Astrocyte (in vitro differentiated cells and primary cell): ENCODE measurements at places on chromosomes 7 and 10. TPM values are rescaled to one million over a fixed set of nuclear protein-coding genes. Genes with fewer than 3 reads are reported as not detected.

Gene SNX8
- total RNA-seq, result 20.9 and 28.9 TPM in 2 replicates

Gene MAGI2
- 5.4 and 5.8 TPM in 2 replicates for total RNA-seq

Gene MEOX2
- total RNA-seq, result not detected in 2 replicates

Gene MMD2
- total RNA-seq, result not detected in 2 replicates

Gene PCDH15
- not detected in 2 replicates for total RNA-seq

- DNase-seq, result no peak
These were observed 168.9 kb downstream of the CDK14 start for GRCh38 chr7:90764848-90765570.

GRCh38 chr7:154919344-154920225 lies 83.3 kb downstream of the PAXIP1 start:
- DNase-seq, result no peak

DNA sequence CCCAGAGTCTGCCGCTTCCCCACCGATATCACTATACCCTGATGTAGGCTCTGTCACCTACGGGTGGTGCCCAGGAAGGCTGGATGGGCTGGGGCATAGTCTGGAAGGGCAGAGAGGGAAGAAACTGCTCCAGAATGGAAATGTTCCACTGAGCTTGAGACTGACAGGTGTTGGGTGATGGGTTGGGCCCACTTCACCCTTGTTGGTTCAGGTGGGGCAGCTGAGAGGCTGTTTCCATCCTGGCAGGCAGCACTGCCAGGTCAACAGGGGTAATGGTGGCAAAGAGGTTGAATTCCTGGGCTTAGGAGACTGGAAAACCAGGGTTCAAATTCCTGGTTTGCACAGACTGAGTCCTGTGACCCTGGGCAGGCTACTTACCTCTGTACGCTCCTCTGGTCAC lies 28.5 kb upstream of the FRAT2 start:
- DNase-seq, result no peak

GRCh38 chr10:49688261-49688846 lies 8.9 kb downstream of the C10orf53 start:
- no peak for DNase-seq

- DNase-seq, result no peak
These were observed 20.9 kb upstream of the CYP3A43 start for GRCh38 chr7:99806839-99807478.

DNA sequence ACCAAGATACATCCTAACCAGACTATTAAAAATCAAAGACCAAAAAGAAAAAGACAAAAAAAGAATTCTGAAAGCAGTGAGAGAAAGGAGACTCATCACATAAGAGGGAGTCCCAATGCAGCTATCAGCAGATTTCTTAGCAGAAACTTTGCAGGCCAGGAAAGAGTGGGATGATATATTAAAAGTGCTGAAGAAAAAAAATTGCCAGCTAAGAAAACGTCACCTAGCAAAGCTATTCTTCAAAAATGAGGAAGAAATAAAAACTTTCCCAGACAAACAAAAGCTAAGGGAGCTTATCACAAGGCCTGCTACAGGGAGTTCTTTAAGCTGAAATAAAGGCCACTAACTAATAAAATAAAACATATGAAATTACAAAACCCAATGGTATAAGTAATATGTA lies 40.5 kb upstream of the CDK6 start:
- no peak for DNase-seq

DNA sequence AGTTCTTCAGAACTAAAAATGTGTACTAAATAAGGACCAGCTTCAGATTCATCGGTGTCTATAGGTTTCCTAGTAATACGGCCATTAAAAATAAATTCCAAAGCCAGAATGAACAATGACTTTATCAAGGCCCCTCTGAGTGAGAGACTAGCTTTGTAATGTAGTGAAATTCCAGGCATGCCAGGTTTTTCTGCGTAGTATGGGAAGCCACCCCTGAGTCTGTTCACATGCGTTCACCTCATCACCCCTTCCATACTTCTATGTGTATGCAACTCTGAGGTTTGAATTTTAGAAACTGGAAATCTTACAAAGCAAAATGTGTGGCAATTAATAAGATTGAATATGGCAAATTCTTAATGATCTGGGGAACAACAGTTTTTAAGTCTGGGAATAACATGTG lies 24.5 kb downstream of the RNF32 start:
- DNase-seq, result peak; percentile 25

- DNase-seq, result peak; percentile 84
These were observed 15.2 kb upstream of the CDCA7L start for GRCh38 chr7:21960922-21961321.

GRCh38 chr7:91082852-91083495 lies 181.3 kb upstream of the FZD1 start:
- peak; percentile 23 for DNase-seq

GRCh38 chr7:138015096-138015495 lies 13.2 kb upstream of the CREB3L2 start:
- DNase-seq, result no peak

DNA sequence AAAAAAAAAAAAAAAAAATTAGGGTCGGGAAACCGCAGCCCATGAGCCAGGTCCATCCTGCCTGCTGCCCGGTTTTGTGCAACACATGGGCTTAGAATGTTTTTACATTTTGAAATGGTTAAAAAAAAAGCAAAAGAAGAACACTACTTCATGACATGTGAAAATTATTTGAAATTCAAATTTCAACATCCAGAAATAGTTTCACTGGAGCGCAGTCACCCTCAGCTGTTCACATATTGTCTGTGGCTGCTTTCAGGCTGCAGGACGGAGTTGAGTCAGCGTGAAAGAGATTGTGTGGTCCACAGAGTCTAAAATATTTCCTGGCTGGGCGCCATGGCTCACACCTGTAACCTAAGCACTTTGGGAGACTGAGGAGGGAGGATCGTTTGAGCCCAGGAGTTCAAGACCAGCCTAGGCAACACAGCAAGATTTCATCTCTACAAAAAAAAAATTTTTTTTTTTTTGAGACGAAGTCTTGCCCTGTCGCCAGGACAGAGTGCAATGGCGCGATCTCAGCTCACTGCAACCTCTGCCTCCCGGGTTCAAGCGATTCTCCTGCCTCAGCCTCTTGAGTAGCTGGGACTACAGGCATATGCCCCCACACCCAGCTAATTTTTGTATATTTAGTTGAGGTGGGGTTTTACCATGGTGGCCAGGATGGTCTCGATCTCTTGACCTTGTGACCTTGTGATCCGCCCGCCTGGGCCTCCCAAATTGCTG lies 63.9 kb upstream of the ECHDC3 start:
- DNase-seq, result peak; percentile 39

GRCh38 chr10:91909117-91909677 lies at the start of gene FGFBP3:
Gene FGFBP3, minus strand, starts transcription at chr10:91909486. Its CDS starts 517 bp downstream, at chr10:91908969.
- DNase-seq, result peak; percentile 52

DNA sequence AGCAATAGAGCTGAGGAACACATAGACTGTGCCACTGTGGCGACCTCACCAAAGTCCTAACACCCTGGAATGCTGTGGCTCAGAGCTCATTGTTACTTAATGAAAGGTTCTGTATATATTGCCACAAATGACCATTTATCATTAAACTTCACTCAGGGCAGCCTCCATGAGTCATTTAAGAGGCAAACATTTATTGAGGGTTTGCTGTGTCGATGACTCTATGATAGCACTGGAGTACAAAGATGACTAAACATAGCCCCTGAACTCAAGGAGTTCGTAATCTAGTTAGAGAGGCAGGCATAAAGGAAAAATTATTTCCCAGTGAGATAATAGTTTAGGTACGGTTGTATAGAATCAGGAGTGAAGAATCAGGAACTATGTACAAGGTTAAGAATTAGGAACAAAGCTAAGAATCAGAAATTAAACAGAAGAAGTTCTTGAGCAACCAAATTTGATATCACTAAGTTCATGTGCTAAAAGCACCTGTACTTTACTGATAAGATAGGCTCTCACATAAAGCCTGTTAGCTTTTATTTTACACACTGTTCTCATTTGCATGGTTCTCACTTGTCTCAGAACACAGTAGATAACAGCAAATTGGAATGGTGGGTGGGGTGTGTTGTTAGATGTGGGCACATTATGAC lies 7.9 kb downstream of the ENTPD7 start:
- DNase-seq, result peak; percentile 97
